Spleen (tissue), 13 donors: ENCODE measurements at places on chromosomes 5 and 9. TPM values are rescaled to one million over a fixed set of nuclear protein-coding genes. Genes with fewer than 3 reads are reported as not detected.

The NIPAL4 gene
- total RNA-seq = 0.73 TPM

The IL9 gene
- total RNA-seq = not detected

The CDKN2A gene
- total RNA-seq = 8.3 TPM

The LAMC3 gene
- 79.5 TPM for total RNA-seq

The F12 gene
- 0.60 TPM for total RNA-seq

The FAM200C gene
- total RNA-seq = 2.9 TPM

The PCDHGC5 gene
- total RNA-seq = 0.93 TPM

The PTTG1 gene
- 8.2 TPM for total RNA-seq

The GHR gene
- 6.9 TPM for total RNA-seq

The CRAT gene
- 23.9 TPM for total RNA-seq

The SLC1A1 gene
- 0.79 TPM for total RNA-seq

The RAB3C gene
- total RNA-seq = not detected

The CDH9 gene
- not detected for total RNA-seq

The LIFR gene
- total RNA-seq = 160 TPM

The FGF10 gene
- total RNA-seq = not detected

The ZFP37 gene
- 2.2 TPM for total RNA-seq

The CSF1R gene
- total RNA-seq = 312 TPM

The GMCL2 gene
- total RNA-seq = not detected

GRCh38 chr5:122674385-122674784, 100.5 kb upstream of the SNX2 start:
- no peaks in the 10 kb centered on the region for H3K4me1 ChIP-seq
- H3K4me3 ChIP-seq = no peak overlapping the region
- no peaks in the 10 kb centered on the region for H3K36me3 ChIP-seq

DNA sequence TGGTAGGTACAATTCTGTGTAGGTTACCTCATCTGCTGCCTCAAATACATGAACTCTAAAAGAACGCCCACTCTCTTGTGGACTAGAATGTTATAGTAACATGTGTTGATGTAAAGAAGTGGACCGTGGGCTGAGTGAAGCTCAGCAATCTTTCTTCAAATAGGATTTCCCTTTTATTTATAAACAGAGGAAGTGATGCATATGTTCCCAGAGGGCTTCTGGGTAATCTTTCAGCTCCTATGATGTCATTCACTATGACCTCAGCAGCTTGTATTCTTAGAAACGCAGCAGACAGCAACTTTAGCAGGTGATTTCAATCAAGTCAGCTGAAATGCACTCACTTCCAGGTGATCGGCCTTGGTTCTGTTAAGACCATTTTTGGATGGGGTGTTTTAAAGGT, 14.4 kb downstream of the F2RL2 start:
- no peak overlapping the region for H3K4me3 ChIP-seq
- no peaks in the 10 kb centered on the region for H3K36me3 ChIP-seq
- H3K27ac ChIP-seq = no peak overlapping the region
- peaks cover 5% of the 10 kb centered on the region for H3K4me1 ChIP-seq
- no peak for DNase-seq

DNA sequence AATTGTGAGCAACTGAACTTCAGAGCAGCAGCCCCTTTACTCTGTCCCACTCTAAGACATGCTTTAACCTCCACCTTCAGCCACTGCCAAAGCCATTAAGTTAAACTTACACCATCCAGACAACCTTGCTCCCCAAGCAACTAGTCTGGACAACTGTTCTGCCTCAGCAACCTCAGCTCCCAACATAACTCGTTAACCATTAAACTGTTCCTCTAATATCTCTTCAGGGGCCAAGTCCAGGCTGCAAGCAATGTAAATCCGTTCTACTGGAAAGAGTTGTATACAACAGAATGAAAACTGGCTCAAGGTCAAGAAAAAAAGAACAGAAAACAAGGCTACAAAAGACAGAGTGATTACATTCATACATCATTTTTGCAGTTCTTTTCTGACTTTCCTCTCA, 131.7 kb upstream of the TARS1 start:
- no peak overlapping the region for H3K4me3 ChIP-seq
- no peaks in the 10 kb centered on the region for H3K36me3 ChIP-seq
- H3K27ac ChIP-seq = no peak overlapping the region

DNA sequence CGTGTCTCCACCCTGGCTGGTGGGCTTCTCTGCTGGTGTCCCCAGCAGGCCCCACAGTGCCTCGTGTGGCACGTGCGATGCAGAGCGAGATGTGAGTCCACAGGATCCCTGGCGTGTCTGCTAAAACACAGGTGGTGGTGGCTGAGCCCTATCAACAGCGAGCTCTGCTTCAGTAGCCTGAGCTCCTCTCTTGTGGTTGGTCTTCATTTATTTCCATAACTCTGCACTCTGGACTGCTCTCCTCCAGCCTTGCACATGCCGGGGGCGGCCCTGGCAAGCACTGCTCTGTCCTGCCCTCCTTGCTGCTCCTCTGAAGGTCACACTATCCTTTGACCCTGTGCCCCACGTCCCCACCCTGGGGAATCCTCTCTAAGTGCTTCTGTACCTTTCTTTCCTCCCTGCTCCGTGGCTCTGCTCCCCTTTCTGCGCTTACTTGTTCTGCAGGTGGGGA, 59.2 kb downstream of the NSUN2 start:
- peaks cover 6% of the 10 kb centered on the region for H3K27me3 ChIP-seq
- H3K27ac ChIP-seq = no peak overlapping the region
- no peak for DNase-seq
- no peaks in the 10 kb centered on the region for H3K36me3 ChIP-seq
- no peaks in the 10 kb centered on the region for H3K4me1 ChIP-seq

DNA sequence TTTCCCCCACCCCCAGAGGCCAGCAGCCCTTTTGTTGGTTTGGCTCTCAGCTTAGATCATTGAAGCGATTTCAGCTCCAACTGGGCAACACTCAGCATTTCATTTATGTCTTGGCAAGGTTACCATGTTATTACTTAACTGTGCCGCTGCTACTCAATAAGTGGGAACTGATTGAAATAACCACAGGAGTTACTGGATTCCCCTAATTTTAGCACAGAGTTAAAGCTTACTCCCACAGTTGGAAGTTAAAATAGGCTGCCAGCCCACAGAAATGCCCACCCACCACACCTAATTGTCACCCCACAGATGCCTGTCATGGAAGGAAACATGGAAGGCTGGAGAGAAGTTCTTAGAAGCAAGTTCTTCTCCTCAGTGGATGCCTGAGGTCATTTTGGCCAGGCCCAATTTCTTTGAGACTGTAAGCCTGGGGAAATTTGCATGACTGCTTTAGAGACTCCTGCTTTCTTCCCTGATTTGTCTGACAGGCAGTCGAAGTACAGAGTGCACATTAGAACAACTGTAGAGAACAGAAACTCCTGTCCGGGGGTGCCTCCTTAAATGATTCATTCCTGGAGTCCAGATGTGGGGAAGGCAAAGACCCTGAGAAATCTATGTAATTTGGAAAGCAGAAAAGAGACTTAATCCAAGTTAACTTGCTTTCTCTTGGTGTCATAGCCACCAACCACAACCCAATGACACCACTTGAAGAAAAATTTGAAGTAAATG, 370.0 kb downstream of the ZSWIM6 start:
- no peaks in the 10 kb centered on the region for H3K36me3 ChIP-seq
- no peak for DNase-seq

GRCh38 chr5:179137643-179138567, 77.7 kb downstream of the ZNF354C start:
- no peak overlapping the region for H3K4me3 ChIP-seq
- no peak overlapping the region for H3K27ac ChIP-seq
- peak; percentile 66 for DNase-seq
- no peaks in the 10 kb centered on the region for H3K36me3 ChIP-seq
- H3K27me3 ChIP-seq = no peaks in the 10 kb centered on the region

- no peak for DNase-seq
- H3K27ac ChIP-seq = no peak overlapping the region
- no peaks in the 10 kb centered on the region for H3K27me3 ChIP-seq
- H3K4me1 ChIP-seq = no peaks in the 10 kb centered on the region
- no peaks in the 10 kb centered on the region for H3K36me3 ChIP-seq
- no peak overlapping the region for H3K4me3 ChIP-seq
Measured at GRCh38 chr9:7862170-7862569, 62.6 kb upstream of the DMAC1 start.

DNA sequence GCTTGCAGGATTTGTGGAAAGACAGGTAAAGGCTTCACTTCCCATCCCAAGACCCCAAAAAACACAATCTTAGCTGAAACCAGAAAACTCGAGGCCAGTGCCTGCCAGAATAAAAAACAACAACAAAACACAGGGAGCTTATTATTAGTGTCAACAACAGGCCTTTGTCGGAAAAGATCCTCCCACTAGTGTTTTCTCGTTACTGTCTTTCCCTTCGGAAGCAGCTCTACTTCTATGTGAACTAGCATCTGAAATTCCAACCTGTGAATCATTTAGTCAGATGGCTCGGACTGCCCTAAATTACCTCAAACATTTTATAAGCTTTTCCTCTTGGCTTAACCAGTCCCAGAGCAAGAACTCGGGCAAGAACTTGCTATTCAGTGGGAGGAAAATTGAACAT, 122.2 kb upstream of the GNA14 start:
- no peaks in the 10 kb centered on the region for H3K27me3 ChIP-seq
- H3K4me3 ChIP-seq = no peak overlapping the region

- peak overlapping the region; percentile 89 for H3K4me3 ChIP-seq
- H3K4me1 ChIP-seq = peaks cover 79% of the 10 kb centered on the region
- peak; percentile 81 for DNase-seq
- H3K27ac ChIP-seq = peak overlapping the region; percentile 10
- H3K27me3 ChIP-seq = no peaks in the 10 kb centered on the region
Measured at GRCh38 chr5:177312649-177313181, 1.0 kb upstream of the MXD3 start.

GRCh38 chr9:98391406-98391805, 136.0 kb upstream of the TBC1D2 start:
- no peak for DNase-seq
- H3K27ac ChIP-seq = peak overlapping the region; percentile 66
- no peak overlapping the region for H3K4me3 ChIP-seq
- H3K27me3 ChIP-seq = no peaks in the 10 kb centered on the region
- peaks cover 8% of the 10 kb centered on the region for H3K4me1 ChIP-seq
- no peaks in the 10 kb centered on the region for H3K36me3 ChIP-seq

DNA sequence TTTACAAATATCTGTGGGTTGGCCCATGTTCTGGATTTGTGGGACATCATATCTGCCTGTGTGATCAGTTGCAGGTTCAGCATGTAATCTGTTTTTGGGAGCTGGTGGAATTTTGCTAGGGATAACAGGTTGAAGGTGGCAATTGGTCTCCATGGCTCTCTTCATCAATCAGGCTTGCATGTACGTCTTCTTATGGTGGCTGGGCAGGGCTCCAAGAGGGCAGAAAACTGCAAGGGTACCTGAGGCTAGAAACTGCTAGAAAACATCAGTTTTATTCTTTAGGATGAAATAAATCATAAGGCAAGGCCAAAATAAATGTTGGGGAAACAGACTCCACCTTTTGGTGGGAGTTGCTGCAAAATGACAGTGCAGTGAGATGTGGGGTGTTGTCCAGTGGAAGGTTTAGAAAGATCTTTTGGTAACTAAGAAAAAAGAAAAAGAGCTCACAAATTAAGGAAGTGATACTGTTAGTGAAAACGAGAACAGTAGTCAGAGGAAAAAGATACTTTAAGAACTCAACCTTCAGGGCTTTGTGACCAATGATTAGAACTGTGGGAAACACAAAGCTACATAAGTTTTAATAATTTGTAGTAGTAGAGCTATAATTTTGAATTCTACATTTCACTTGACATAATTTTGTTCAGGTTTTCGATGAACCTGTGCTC, 300.7 kb upstream of the IZUMO3 start:
- DNase-seq = no peak
- H3K36me3 ChIP-seq = no peaks in the 10 kb centered on the region
- no peaks in the 10 kb centered on the region for H3K27me3 ChIP-seq
- H3K27ac ChIP-seq = no peak overlapping the region

DNA sequence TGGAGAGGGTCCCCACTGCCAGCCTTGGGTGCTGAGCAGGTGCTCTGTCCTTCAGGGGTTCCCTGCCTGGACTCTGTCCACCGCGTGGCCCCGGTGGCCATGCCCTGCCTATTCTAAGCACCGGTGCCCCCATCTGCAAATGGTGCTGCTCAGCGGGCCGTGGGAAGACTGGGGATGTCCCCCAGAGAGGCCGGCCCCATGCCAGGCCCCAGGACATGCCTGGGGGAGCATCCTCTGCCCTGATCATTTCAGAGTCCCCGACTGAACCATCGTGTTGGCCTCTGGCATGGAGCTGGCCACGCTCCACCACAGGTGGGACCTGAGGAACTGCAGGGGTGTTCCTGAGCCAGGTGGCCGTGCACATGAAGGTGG, 64.7 kb downstream of the RXRA start:
- peaks cover 100% of the 10 kb centered on the region for H3K4me1 ChIP-seq
- DNase-seq = peak; percentile 85

- H3K27ac ChIP-seq = no peak overlapping the region
- H3K4me3 ChIP-seq = no peak overlapping the region
- H3K36me3 ChIP-seq = no peaks in the 10 kb centered on the region
- H3K27me3 ChIP-seq = no peaks in the 10 kb centered on the region
- DNase-seq = no peak
Measured at GRCh38 chr5:167783145-167783817, 508.2 kb upstream of the WWC1 start.

GRCh38 chr9:126720036-126720435, 84.8 kb upstream of the ZBTB43 start:
- H3K27ac ChIP-seq = peak overlapping the region; percentile 97
- DNase-seq = no peak
- H3K4me3 ChIP-seq = no peak overlapping the region

DNA sequence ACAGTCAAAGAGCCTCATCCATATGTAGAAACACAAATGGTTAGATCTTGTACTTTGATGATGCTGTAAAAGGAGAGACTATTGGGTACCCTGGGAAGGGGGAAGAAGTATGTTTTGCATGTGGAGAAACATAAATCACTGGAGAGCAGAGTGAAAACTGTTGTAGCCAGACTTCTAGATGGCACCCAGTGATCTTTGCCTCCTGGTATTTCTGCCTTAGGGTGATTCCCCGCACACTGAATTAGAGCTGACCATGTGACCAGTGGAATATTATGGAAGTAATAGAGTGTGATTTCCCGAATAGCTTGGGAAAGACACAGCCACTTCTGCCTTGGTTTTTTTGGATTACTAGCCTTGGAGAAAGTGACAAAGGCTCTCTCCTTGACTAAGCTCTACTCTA, 174.3 kb downstream of the LPAR1 start:
- no peaks in the 10 kb centered on the region for H3K4me1 ChIP-seq
- H3K27me3 ChIP-seq = no peaks in the 10 kb centered on the region
- no peak for DNase-seq
- H3K4me3 ChIP-seq = no peak overlapping the region

DNA sequence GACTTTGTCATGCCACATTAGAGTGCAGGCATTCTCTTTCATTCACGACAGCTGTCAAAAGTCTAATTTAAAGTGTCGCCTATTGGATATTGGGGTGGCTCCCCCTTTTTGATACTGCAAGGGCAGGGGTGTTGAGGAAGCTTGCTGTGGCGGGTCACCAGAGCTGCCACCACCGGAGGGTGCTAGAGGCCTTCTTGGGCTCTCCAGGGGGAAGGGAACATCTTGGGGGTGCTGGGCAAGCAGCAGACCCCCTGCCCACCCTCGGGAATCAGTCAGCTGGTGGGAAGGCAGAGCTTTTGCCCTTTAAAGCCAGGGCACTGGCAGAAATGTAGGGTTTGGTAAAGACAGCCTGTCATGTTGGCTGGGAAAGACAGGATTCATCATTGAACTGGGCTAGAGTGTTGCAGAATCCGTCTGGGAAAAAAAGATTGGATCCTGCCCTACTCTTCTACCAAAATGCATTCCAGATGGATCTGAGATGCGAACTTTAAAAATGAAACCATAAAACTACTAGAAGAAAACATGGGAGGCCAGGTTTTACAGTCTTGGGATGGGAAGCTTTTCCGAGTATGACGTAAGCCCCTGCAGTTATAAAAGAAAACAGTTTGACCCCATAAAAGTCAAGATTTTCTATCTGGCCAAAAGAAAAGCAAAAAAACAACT, 22.3 kb downstream of the COL5A1 start:
- no peaks in the 10 kb centered on the region for H3K36me3 ChIP-seq
- no peak overlapping the region for H3K4me3 ChIP-seq
- H3K27me3 ChIP-seq = no peaks in the 10 kb centered on the region
- H3K4me1 ChIP-seq = no peaks in the 10 kb centered on the region
- no peak overlapping the region for H3K27ac ChIP-seq
